Caki2 (cell line): ENCODE measurements at places on chromosomes 11 and 22.

- DNase-seq: no peak
Measured at GRCh38 chr22:31295360-31295759, 3.1 kb upstream of the PIK3IP1 start.

GRCh38 chr11:118621071-118621783, 13.8 kb downstream of the PHLDB1 start:
- DNase-seq: peak; percentile 88

GRCh38 chr11:30143098-30143705, 87.6 kb upstream of the FSHB start:
- peak; percentile 16 for DNase-seq

DNA sequence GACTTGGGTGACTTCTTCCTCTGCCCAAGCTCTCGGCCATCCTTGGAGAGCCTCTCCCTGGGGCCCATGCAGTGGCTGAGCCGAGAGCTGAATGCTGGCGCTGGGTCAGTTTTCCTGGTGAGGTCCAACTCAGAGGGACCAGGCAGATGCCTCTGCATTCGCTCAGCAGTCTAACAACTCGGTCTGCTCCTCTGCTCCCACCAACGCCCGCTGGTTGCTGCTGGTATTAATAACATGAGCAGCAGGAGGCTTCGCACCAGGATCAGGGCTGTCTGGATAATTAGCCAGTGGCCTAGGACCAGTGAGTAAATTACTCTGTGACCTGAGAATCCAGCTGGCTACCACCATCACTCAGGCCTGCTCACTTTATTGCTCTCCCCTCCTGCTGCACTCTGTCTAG, 77.7 kb upstream of the FAM181B start:
- no peak for DNase-seq

DNA sequence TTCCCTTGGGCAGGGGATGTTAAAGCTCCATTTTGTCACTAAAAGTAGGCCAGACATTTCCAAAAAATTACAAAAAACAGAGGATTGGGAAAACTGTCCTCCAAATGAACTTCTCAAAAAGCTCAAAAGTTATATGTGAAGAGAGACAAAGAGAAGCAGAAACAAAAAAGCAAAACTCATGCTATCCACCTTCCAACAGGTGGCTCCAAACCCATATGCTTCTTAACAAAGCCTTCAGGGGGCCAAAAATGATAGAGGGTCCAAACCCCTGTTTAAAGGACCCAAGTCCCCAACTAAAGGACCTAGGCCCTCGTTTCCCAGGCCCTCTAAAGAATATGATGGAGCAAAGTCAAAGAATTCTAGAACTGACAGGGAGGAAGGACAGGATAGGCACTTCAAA, 146.7 kb downstream of the AASDHPPT start:
- DNase-seq: no peak

DNA sequence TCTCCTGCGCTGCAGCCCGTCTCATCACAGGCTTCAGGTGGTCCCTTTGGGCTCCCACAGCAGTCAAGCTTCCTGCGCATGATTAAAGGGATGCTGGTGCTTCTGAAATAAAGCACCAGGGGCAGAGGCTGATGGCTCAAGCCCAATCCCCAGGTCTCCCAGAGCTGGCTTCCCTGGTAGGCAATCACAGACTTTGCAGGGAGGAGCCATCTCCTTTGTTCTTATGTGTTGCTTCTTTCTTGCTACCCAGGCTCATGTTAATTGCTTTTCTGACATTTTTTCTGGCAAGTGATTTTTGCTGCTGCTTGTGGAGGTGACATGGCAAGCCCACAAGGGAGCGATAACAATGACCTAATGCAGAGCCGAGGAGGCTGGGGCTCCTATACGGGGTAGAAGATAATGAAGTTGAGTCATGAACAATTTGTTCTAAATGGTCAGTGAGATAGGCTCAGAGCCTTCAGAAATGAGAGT, 25.2 kb upstream of the PLET1 start:
- no peak for DNase-seq

GRCh38 chr11:108606495-108607160, 13.1 kb upstream of the EXPH5 start:
- DNase-seq: no peak

DNA sequence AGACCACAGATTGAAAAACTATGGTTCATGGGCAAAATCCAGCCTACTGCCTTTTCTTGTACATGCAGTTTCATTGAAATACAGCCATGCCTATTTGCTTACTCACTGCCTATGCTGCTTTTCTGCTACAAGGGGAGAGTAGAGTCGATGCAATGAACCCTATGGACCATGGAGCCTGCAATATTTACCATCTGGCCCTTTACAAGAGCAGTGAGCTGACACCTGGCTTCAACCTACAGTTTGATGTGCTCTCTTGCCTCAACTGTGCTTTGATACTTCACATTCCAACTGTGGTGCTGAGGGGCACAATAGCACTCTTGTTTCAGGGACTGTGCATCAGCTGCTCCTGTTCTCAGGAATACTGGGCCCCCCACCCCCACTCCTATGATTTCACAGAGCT, 239.5 kb upstream of the SORL1-AS1 start:
- no peak for DNase-seq

- no peak for DNase-seq
Measured at GRCh38 chr11:86753459-86753858, 46.9 kb upstream of the PRSS23 start.

DNA sequence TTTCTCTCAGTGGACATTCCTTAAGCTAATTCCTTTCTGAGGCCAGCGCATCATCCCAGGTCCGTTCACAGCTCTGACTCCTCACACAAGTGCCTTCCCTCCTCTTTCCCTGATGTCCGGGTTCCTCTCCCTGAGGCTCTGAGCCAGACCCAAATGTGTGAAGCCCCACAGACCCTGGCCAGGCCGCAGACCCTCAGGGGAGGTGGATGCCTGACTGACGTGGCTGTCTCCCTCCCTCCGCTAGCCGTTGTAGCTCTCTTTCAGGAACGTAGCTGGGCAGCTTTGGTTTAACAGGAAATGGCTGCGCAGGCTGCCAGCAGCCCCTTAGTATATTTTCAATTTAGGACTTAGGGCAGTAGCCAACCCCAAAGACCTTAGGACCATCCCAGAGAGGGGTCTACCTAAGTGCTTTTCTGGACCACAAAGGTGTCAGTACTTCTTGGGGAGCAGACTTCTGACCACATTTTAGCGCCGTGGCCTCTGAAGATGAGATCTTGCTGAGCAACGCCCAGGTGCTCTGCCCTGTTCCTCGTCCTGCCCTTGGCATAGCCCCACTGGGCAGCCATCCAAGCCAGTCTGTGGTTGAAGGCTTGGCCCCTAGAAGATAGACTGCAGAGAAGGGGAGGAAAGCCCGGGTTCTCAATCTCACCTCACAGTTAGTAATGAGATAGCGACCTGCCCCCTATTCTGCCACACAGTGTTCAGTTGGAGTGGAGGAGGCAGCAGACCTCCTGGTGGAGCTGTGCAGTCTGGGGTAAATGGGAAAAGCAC, 27.0 kb downstream of the MYBPC3 start:
- DNase-seq: no peak

DNA sequence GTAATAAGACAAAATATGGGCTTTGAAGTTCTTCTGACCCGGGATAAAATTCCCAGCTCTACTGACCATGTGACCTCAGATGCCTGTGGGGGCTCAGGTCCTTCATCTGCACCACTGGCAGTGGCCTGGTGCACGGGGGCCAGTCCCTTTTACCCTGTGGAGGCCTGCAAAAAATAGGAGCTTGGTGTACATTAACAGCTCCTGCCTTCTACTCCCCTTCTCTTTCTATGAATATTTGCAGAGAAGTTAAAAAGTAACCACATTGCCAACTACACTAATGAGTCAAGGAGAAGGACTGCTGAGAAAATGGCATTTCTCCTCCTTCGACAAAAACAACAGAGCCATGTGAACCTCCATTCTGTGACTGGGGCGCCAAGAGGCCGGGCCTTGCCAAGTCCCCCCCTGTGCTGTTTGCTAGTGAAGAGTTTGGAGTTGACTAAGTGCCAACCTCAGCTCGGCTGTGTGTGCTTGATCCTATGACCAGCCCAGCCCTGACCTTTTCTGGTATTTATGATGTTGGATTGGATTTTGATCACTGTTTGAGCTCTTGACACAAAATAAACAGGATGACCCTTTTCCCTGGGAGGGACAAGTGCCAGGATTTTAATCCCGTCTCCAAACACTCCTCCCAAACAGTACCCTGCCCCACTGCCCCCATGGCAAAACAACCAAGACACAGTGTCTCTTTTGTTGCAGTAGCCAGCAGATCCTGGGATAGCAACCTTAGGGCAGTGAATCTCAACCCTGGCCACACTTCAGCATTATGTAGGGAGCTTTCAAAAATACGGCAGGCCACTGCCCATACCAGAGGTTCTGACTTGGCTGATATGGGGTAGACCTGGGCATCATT, 380.1 kb downstream of the LARGE1 start:
- DNase-seq: peak; percentile 99

GRCh38 chr11:2704896-2705606, 5.3 kb upstream of the KCNQ1OT1 start:
- no peak for DNase-seq

GRCh38 chr11:36375353-36376008, 79.4 kb downstream of the PRR5L start:
- DNase-seq: no peak

DNA sequence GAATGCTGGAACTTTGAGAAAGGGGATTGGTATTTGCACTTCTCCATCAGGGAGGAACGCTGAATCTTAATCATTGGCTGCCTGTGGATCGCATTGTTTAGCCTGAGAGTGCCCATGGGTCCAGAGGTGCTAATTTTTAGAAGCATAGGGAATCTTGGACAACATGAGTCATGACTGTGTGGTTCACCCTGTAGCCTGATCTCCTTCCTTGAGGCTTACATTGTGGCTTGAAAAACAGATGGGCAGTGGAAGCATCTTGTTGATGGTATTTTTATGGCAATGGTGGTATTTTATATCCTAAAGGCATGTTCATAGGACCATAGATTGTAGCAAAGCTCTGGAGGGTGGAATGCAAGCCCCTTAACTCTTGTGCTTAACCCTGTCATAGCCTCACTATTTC, 99.2 kb upstream of the DBX1 start:
- DNase-seq: no peak
